ENCODE measurements at places on chromosomes 16 and 17.

DNA sequence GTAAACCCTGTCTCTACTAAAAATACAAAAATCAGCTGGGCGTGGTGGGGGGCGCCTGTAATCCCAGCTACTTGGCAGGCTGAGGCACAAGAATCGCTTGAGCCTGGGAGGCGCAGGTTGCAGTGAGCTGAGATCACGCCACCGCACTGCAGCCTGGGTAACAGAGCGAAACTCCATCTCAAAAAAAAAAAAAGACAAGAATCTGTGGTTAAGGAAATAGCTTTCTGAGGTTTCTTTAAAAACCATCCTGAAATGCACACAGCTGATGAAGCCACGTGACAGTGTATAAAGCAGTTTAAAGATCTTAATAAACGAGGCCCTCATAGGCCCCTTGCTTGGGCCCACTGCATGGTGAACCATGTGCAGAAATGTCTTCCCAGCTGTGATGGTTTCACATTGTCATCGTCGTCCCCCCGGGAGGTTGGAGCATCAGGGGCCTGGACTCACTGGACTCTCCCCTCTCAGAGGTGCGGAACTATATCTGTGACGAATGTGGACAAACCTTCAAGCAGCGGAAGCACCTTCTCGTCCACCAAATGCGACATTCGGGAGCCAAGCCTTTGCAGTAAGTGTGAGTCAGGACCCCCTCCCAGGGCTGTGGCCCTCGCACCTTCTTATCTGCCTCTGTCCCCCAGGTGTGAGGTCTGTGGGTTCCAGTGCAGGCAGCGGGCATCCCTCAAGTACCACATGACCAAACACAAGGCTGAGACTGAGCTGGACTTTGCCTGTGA lies 16.2 kb downstream of the ZNF276 start:
- no peak for DNase-seq

GRCh38 chr17:49187301-49187700 lies 23.1 kb downstream of the GNGT2 start:
- no peak for DNase-seq

DNA sequence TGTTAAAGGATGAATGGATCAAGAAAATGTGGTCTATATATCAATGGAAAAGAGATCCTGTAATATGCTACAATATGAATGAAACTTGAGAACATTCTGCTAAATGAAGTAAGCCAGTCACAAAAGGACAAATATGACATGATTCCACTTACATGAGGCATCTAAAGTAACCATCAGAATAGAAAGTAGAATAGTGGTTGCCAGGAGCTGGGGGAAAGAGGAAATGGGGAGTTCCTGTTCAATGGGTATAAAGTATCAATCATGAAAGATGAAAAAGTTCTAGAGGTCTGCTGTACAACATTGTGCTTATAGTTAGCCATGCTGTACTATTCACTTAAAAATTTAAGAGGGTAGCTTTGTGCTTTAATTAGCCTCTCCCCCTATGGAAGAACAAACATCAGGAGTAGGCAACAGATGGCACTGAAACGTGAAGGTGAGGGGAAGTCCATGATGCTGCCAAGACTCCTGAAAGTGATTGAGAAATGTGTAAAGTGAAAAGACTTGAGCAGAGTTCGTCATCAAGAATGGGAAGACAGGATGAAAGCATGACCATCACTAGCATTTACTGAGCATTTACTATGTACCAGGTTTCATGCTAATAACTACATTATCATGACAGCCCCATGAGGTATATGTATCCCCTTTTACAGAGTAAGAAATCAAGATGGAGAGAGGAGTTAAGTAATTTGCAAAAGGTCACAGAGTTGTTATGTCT lies 167.2 kb downstream of the CYB561 start:
- DNase-seq, result no peak

DNA sequence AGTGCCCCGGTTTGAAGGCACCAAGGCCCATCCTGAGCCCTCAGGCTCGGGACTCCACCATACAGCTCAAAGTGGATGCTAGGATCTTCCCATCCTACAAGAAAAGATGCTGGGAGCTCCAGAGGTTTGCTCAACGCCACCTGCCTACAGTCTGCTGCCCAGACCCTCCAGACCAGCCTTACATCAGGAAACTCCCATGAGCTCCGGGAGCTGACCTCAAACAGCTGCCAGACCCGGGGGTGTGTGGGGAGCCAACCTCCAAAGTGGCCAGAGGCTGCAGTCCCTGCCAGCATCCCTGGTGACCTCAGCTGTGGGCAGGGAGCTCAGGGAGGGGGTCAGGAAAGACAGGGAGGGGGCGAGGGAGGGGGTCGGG lies 43.8 kb downstream of the C16orf82 start:
- DNase-seq, result no peak

GRCh38 chr16:82824408-82824807 lies 197.6 kb downstream of the CDH13 start:
- DNase-seq, result no peak

GRCh38 chr17:55727920-55728319 lies 5.3 kb upstream of the TMEM100 start:
- DNase-seq, result no peak

DNA sequence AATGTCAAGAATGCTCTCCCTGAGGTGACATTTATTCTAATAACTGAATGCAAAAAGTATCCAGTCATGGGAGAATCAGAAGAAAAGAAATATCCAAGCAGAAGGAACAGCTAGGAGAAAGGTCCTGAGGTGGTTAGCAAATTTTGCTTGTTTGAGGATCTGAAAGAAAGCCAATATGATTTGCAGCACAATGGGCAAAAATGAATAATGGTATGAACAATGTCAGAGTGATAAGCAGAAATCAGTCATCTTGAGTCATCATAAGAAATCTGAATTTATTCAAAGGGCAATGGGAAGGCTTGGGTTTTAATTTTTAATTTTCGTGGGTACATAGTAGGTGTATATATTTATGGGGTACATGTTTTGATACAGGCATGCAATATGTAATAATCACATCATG lies 68.5 kb downstream of the BRIP1 start:
- no peak for DNase-seq

DNA sequence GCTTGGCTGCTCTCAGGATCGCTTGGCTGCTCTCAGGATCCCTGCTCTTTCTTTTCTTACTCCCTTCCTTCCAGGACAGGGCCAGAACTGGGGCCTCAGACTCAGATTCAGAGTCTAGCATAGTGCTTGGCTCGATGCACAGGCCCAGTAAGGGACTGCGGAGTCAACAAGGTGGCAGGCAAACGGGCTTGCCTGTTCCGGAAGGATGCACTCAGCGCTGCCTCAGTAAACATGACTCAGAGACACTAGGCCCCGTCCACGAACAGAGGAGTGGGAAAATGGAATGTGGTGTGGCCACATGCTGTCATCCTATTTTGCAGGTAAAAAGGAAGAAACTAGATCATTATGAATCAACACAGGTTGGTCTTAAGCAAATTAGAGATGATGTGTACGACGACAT lies 9.8 kb downstream of the SPHK1 start:
- DNase-seq, result no peak

- DNase-seq, result peak; percentile 7
Measured at GRCh38 chr16:24499193-24499814, 40.1 kb upstream of the RBBP6 start.

DNA sequence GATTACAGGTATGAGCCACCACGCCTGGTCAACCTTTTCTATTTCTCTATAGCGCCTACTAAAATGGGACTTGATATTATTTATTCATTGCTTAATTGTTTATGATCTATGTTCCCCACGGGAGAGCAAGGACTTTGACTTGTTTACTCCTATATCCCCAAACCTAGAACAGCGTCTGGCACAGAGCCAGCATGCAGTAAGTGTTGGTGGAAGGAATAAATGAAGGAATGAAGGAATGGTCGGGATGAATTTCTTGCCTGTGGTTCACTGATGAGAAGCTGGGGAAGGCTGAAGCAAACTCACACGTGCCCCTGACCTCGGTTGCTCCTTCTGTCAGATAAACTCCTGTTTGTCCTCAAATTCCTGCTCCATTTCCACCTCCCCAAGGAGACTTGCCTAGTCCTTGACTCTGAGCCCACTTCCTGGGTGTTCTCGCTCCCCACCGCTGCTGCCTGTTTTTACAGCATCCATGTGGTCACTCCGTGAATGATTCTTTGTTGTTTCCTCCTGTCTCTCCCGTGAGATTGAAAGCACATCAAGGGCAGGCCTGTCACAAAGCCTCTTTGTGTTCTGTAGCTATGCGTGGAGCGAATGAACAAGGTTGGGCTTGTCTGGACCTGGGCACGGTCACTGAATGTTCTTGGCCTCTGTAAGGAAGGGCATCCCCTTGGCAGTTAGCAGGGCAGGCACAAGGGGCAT lies 17.3 kb downstream of the C17orf100 start:
- DNase-seq, result no peak

GRCh38 chr17:77180503-77181357 lies 40.0 kb downstream of the SEC14L1 start:
- no peak for DNase-seq

GRCh38 chr16:80710918-80711317 lies 93.5 kb downstream of the CDYL2 start:
- no peak for DNase-seq

DNA sequence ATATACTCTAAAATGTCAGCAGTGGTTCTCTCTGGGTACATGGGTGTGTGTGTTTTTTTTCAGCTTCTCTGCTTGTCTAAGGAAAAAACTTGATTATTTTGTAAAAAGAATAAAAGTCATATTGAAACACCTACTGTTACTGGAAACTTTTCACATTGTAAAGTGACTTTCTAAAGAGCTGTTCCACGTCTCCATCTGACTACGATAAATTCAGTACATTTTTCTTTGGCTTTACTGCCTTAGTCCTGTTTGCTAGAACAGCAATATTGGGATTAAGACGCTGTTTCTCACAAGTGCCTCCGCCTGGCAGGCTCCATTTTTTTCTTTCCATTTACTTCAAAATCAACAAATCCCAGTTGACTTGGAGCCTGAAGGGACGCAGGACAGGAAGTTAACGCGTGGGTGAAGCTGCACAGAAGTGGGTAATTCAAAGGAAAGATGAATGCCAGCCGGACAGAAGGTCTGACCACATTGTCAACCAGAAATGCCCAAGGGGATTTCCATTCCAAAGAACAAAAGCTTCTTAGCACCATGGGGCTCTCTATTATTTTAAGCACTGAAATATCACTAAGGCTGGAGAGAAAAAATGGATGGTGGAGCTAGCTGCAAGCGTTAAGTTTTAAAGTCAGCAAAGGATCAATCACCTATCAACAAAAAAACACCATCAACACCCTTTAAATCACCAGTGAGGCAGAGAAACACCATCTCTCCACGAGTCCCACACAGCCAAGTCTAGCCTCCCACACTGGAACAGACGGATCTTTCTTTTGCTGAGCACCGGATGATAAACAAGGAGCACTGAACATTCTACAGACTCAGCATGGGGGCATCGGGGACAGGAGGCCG lies 8.4 kb downstream of the GLOD4 start:
- no peak for DNase-seq

- DNase-seq, result no peak
Measured at GRCh38 chr17:2847381-2848333, 51.4 kb downstream of the RAP1GAP2 start.

GRCh38 chr16:85112364-85112763 lies at the start of gene CIBAR2:
Gene CIBAR2 (minus strand): TSS chr16:85112472. CDS start chr16:85112352, 120 bp downstream.
- peak; percentile 47 for DNase-seq

DNA sequence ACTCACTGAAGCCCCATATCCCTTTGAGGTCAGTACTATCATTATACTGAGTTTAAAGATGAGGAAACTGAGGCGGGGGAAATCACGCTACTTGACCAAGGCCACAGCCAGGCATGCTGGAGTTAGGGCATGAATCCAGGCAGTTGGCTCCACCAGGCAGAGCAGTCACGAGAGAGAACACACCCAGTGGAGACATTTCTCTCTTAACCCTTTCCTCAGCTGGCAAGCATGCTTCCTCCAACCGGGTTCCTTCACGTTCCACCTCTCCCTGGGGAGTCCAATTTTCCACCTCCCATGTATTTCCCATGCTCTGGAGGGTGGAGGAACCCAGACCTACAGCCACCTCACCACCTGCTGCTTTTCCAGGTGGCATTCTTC lies 32.8 kb downstream of the VAC14 start:
- no peak for DNase-seq

- no peak for DNase-seq
Measured at GRCh38 chr17:76106703-76107102, 3.1 kb upstream of the EXOC7 start.

GRCh38 chr17:29883497-29883896 lies 46.5 kb downstream of the SSH2 start:
- no peak for DNase-seq

DNA sequence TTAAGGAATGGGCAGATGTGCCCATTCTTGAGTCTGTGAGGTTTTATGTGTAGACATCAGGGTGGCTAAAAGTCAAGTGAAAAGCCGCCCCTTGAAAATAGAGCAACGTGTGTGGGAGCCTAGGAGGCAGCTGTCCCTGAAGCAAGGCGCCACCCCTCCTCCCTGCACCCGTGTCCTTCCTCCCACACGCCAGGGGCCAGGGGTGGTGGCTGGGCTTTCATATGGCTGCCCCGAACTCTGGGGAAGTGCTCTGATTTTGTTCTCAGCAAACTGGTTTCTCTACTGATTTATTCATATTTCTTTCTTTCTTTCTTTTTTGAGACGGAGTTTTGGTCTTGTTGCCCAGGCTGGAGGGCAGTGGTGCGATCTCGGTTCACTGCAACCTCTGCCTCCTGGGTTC lies 4.7 kb downstream of the ZNF750 start:
- no peak for DNase-seq

DNA sequence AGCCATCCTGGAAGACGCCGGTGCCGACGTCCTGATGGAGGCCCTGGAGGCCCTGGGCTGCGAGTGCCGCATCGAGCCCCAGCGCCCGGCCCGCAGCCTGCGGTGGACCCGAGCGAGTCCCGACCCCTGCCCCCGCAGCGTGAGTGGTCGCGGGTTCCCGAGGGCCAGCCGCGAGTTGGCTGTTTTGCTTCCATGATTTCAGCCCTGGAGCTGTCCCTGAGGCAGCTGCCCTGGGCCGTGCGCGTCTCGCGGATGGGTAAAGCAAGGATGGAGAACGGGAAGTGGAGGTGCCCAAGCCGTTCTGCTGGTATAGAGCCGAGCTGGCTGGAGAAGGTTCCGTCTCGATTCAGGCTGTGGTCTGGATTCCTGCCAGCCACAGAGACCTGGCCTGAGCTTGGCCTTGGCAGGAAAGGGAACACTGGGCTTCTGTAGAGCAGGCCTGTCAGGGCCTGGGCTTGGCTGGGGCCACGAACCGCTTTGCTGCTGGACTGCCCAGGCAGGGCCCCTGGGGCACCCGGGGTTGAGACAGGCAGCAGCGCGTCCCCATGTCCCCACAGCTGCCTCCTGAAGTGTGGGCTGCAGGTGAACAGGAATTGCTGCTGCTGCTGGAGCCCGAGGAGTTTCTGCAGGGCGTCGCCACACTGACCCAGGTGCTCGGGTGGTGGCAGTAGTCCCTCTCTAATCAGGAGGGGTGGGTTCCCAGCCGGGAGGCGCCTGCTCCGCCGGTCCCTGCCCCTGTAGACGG lies 941 bp upstream of the MRPS34 start:
- no peak for DNase-seq

GRCh38 chr17:72870367-72870985 lies 222.0 kb downstream of the SLC39A11 start:
- no peak for DNase-seq

- peak; percentile 32 for DNase-seq
Measured at GRCh38 chr17:30323262-30323894, 10.5 kb downstream of the TMIGD1 start.

DNA sequence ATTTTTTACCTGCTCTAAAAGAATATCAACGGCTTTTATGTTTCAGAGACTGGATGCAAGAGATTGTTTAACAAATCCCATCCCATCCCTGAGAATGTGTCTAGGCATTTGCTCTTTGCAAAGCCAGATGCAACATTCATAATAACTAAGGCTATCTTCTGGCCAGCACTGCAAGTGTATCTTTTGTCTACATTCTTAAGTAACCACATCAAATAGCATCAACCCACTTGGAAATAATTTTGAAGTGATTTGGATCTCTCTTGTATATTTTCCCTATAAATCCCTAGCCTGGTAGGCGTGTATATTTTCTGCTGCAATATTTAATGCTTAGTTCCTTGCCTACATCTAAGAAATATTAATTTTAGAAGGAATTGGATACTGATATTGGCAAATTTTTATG lies 64.3 kb downstream of the PIGL start:
- no peak for DNase-seq
